ENCODE measurements at places on chromosomes 12 and 14.

DNA sequence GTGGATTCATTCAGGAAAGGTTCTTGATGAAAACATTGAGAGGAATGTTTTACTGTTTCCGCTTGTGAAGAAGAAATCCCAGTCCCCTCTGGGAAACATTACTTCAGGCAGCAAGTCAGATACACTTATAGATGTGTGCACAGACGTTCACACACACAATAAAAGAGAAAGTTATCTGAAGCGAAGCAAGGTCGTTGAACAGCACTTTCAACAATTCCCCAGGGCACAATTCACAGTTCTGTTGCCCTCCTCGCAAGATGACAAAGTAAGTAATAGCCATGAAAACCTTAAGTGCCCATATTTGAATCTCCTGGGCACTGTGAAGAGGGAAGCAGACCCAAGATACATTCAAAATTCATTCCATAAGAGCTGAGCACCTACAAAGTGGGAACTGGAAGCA lies 156.6 kb upstream of the CAND1 start:
- no peak for DNase-seq

- DNase-seq, result peak; percentile 54
These were observed 12.2 kb downstream of the ITPK1 start for GRCh38 chr14:93103392-93104080.

- DNase-seq, result no peak
These were observed 33.5 kb downstream of the RAD51B start for GRCh38 chr14:67852926-67853604.

- no peak for DNase-seq
These were observed 110.7 kb downstream of the ZNF664 start for GRCh38 chr12:124083708-124084107.

DNA sequence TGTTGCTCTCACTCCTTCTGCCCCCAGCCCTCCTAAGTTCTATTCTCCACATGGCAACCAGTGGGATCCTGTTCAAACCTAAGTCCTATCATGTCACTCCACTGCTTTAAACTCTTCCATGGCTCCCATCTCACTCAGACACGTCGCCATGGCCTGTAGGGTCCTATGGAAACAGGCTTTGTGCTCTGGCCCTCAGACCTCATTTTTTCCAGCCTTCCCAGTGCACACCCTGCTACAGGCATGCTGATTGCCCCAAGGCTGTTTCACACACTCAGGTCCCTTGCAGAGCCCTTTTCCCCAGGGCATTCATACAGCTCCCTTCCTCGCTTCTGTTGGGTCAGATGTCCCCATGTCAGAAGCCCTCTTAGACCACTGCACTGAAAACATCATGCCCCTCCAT lies 11.2 kb upstream of the MED13L start:
- no peak for DNase-seq

GRCh38 chr12:108731866-108732461 lies 646 bp upstream of the CORO1C start:
- DNase-seq, result peak; percentile 97

DNA sequence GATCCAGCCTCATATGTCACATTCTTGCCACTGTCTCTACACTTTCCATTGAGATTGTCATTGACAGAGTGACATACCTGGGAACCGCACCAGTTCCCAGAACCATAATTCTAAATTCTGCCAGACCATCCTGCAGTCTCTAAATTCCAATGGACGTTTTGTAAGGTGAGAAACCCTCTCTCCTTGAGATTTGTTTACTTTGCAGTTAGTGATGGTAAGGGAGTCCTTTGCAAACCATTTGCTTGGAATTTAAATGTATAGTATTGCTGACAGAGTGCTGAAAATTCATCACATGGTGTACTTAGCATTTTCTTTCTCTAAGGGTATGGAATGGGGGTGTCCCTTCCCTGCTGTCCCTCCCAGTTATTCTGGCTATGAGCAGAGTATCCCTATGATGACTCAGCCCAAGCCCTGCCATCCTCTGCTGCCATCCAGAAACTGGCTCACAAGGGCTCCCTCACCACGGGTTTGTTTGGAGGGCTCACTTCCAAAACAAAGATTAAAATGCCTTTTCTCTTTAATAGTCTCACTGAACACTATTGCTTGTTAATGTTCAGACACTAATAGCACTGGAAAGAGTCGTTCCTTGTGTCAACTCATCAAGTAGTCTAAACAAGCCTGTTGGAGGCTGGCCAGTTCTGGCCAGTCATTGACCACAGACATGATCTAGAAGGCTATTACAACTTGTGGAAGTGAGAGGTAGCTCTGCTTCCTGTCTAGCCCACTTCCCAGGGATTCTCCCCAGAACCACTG lies 129.0 kb upstream of the HMGA2 start:
- no peak for DNase-seq

- no peak for DNase-seq
These were observed 59.0 kb downstream of the FAR2 start for GRCh38 chr12:29208060-29208459.

DNA sequence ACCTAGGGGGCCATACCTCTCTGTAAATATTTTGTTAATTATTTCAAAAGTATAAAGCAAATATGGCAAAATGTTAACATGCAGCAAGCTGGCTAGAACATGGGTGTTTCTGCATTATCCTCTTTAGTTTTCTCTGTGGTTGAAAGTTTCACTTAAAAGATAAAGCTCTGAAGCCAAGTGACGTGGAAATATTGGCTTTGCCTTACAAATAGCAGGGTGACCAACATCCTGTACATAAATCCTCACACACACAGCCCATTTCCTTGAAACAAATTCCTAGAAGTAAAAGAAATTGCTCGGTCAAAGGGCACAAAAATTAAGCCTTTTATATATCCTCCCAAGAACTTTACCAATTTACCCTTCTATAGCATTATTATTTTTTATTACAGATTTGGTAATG lies 10.6 kb upstream of the VWF start:
- DNase-seq, result no peak

GRCh38 chr14:60630129-60630528 lies 19.1 kb downstream of the SIX1 start:
- no peak for DNase-seq

GRCh38 chr12:18723752-18724151 lies 14.1 kb downstream of the PLCZ1 start:
- DNase-seq, result no peak

- peak; percentile 71 for DNase-seq
These were observed 24.5 kb downstream of the FIGNL2 start for GRCh38 chr12:51823875-51824565.

DNA sequence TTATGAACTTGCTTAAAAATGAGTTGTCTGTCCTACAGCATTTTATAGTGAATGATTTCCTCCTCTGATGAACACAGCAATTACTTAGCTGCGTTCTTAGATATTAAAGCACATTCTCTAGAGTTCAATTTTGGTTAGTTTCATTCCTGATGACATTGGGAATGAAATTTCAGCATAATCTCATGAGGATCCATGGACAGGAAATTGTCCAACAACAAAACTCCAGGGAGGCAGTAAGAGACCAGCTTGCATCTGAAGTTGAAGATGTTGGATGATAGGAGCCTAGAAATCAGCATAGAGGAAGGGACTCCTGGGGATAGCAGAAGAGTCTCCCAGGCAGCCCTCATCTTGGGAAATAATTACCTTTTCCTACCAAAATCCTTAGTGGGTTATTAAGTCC lies 128.7 kb upstream of the RAP1B start:
- DNase-seq, result no peak

- DNase-seq, result no peak
These were observed 352.3 kb upstream of the TMPO start for GRCh38 chr12:98162906-98163678.

- DNase-seq, result no peak
These were observed 1075.8 kb upstream of the TMEM132C start for GRCh38 chr12:127191129-127191528.

GRCh38 chr14:54564071-54564867 lies 2.7 kb upstream of the SAMD4A start:
- peak; percentile 45 for DNase-seq

DNA sequence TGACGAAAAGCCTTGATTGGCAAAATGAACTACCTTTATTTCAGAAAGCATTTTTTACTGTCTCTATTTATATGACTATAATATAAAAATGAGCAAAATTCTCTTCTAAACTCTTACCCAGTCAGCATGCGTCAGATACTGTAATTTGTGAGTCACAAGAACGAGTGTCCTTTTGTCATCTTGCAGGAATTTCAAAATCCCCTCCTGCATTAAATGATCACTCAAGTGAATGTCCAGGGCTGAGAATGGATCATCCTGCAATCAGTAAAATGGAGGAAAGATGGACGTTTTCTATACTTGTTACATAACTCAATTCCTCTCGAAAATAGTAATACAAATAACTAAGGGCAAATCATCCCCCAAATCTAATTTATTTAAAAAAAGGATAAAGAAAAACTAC lies 77.7 kb upstream of the KCNJ8 start:
- no peak for DNase-seq

GRCh38 chr12:132329036-132329719 lies at the start of gene GALNT9:
GALNT9 (minus strand) TSS chr12:132329589; CDS start chr12:132329203, 386 bp downstream.
- no peak for DNase-seq

GRCh38 chr14:95332641-95333040 lies 12.9 kb upstream of the CLMN start:
- DNase-seq, result no peak

DNA sequence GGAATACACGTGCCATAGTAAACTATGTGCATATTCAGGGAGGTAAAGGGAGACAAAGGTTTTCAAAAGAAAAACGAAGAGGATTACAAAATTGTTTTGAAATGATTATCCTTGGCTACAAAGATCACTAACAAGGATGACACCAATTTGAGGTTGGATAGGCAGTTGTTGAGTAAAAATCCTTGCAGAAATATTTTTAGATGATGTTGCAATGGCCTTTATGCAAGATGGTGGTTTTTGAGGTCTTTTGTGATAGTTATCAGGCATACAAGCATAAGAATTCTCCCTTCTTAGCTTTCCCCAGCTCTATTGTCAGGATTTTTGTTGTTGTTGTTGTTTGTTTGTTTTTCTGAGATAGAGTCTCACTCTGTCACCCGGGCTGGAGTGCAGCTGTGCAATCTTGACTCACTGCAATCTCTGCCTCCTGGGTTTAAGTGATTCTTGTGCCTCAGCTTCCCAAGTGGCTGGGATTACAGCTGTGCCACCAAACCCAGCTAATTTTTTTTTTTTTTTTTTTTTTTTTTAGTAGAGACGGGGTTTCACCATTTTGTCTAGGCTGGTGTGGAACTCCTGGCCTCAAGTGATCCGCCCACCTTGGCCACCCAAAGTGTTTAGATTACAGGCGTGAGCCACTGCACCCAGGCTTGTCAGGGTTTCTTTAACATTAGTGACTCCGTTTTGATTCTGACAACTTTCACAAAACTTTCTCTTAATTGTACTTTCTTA lies 7.8 kb downstream of the RNASE1 start:
- no peak for DNase-seq

DNA sequence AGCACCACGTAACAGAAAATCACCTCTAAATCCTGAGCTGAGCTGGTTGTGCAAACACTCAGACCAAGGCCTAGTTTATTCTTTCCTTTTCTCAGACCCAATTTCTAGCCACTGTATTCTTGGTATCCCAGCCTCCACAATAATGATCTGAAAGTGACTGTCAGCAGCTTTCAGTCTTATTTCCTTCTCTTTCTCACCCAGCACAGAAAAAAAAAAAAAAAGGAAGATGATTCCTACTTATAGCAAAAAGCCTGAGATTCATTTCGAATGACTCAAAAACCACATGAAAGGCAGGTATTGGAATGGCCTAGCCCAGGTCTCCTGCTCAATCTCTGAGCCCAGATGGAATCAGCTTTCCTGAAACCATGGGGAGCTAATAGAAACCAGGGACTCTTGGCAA lies 298.6 kb upstream of the PPFIA2 start:
- DNase-seq, result no peak

DNA sequence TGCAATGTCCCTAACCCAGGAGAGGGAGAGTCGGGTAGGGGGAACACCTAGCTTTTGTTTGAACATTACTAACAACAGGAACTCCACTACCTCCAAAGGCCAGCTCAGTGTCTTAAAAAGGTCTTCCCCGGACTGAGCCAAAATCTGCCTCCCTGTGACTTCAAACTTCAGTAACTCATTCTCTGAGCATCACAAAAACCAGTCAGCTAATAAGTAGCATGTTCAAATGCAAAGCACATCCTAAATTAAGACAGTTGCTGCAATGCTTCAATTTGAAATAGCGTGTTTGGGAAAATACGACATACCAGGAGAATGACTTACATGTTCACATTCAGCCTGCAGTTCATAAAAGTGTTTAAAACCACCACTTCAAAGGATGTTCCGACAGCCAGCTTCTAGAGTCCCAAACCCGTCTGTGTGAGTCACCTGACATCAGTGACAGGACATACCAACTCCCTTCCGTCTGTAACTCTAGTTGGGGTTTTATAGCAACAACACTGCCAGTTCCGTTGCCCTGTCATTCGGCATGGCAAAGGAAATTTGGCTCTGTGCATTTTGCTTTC lies 13.0 kb downstream of the ZFP36L1 start:
- DNase-seq, result no peak

GRCh38 chr12:103924761-103925641 lies 5.2 kb upstream of the HSP90B1 start:
- peak; percentile 60 for DNase-seq

DNA sequence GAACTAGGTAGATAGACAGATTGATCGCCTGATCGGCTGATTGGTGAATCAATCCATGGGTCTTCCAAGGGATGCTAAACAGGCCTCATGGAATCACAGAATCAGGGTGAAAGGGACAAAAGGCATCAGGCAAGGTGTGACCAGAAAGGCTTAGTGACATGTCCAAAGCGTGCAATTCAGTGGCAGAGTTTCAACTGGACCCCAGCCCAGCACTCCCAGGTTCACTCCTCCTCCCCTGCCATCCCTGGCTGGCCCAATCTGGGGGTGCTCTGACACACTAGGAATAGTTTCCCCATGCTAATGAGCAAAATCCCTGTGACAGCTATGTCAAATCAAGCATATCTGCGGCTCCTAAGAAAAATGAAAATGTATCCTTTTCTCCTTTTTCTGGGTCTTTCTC lies 50.4 kb downstream of the NINJ2 start:
- DNase-seq, result no peak

DNA sequence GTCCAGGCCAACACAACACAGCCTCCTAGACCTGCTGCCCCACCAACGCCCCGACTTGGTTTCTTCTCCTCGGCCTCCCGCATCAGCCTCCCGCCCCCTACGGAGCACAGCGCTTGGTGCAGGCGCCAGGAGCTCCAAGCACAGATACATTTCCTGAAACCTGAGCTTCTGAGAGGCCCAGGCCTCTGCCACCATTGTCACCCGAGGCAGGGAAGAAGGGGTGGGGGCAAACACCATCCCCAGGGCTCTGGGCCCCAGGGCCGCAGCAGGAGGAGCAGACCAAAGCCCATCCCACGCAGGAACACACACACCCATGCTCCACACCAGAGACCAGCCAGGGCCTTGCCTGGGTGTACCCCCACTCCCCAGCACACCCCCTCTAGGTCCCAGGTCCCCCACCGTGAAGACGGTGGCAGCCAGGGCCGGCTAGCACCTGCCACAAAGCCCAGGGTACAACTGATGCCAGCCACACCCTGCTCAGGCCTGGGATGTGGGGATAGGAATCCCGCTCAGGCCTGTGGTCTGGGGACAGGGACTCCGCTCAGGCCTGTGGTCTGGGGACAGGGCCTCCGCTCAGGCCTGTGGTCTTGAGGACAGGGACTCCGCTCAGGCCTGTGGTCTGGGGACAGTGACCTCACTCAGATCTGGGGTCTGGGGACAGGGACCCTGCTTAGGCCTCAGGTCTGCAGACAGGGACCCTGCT lies 5.4 kb downstream of the JAG2 start:
- DNase-seq, result peak; percentile 45

GRCh38 chr12:122987086-122987951 lies 6.8 kb downstream of the ARL6IP4 start:
- no peak for DNase-seq

All from NCI-H2029 (cell line).